ENCODE measurements at places on chromosomes 6 and 20.

- DNase-seq: no peak
These were observed 1378.6 kb upstream of the DEFB115 start for GRCh38 chr20:29878777-29879442.

DNA sequence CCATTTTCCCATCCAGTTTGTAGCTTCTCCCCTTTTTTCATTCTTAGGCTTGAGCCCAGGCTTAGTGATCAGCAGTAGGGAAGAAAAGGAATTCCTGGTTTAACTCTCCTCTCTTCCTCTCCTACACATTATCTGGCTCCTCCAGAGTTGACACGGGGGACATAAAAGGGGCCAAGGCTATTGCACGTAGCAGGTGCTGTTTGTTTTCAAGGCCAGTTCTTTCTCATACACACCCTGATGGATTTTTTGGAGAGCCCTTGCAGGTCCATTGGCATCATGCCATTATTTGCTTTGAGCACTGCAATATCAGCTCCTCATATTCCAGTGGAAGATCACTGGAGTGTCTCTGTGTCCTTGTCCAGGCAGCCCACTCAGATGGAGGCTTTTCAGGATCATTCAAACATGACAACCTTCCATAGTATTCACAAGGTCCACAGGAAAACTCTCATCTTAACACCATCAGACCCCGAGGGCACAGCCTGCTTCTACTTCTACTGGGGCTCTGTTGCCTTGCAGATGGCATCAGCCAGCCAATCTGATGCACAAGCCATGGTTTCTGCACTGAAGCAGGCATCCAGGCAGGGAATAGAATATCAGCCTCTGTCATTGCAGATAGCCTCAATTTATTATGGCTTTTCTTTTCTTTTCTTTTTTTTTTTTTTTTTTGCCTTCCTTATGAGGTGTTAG lies 18.8 kb downstream of the PLCB4 start:
- no peak for DNase-seq

DNA sequence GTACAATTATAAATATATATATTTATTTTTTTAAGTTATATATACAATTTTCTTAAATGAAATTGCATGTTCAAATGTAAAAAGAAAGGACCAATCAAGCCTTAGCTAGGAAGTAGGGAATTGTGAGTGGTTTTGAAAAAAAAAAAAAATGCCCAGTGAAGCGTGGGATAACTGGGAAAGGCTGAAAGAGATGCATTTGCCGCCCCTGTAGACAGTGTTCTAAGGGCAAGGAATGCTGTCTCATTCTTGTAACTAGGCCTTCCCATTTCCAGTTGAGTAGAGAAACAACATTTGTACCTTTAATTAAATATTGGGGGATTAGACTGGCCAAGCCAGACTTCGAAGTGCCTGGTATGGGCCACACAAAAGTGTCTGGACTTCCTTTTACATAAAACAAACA lies 430.1 kb upstream of the SLC35B3 start:
- DNase-seq: no peak

DNA sequence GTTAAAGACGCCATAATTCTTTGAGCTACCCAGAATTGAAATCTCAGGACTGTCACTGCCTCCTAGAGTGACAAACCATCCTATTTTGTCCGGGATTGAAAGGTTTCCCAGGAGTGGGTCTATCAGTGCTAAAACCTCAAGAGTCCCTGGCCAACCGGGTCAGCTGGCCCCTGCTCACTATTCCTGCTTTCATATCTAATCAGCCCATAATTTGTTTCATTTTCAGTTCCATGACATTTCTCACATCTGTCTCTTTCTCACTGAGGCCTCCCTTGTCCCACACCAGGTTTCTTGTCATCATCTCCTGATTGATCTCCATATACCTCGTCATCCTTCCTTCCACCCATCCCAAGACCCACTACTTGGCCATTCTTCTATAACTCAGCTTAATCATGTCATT lies 98.2 kb downstream of the SLC35B3 start:
- DNase-seq: no peak

- DNase-seq: peak; percentile 22
These were observed 75.5 kb downstream of the GPR6 start for GRCh38 chr6:110053395-110054240.

- DNase-seq: no peak
These were observed 475.5 kb downstream of the QKI start for GRCh38 chr6:163889904-163890514.

GRCh38 chr20:36543184-36544133 lies 2.1 kb downstream of the MYL9 start:
- DNase-seq: no peak

DNA sequence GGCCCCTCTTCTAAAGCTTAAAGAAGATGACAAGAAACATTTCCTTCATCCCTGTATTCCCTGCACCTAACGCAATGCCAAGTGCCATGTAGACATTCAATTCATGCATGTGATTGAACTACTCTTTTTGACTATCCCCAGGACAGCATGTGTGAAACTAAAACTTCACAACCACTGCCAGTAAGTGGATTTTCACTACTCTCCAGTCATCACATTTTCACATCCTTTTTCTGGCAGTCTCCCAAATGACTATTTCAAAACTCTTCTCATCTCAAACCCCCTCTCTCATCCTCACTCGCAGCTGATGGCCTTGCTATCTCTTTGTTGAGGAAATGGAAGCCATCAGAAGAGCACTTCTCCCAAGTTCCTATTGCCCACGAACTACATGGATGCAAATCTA lies 122.6 kb downstream of the OPRM1 start:
- DNase-seq: no peak

- no peak for DNase-seq
These were observed 1.8 kb downstream of the OSBPL2 start for GRCh38 chr20:62240020-62240685.

DNA sequence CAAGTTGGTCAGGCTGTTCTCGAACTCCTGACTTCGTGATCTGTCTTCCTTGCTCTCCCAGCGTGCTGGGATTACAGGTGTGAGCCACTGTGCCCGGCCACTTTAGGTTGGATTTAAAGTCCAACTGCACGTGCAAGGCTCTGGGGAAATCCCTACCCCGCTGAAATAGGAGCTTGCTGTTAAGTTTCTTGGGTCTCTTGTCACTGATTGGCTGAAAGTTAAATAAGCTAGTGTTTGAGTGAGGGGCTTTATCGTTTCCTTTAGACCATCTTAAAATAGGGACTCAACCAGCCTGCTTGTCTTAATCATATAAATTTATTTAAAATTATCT lies 11.1 kb upstream of the SERINC1 start:
- DNase-seq: no peak

DNA sequence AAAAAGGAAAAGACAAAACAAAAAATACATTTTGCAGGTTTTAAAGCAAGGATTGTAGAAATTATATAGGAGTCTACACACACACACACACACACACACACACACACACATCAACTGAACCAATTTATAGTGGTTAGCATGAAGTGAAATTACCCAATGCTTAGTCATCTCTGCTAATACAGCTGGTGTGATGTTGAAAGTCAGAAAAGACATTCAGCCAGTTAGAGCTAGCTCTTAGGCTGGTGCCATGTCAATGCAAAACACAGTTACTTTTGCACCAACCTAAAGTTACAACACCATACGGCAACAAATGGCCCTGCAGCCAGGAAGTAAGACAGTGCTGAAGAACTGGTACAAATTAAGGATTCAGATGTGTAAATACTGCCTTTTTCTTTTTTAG lies 15.2 kb downstream of the FAM210B start:
- no peak for DNase-seq

- DNase-seq: no peak
These were observed 295.8 kb downstream of the BCKDHB start for GRCh38 chr6:80402266-80402665.

DNA sequence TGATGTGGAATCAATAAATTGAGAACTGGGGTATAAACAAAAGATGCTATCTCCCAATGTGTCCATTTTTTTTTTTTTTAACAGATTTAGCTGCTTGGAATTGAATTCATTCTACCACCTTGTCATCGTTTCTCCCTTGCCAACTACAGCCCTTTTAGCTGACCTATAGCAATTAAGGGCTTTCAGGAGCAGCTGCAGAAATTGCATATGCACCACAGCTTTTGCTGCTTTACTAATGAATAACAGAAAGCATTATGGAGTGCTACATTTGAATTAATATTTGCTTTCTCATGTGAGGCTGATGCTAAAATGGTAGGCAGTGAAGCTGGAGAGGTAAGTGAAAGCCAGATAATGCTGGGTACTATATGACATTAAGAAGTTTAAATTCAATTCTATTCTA lies 5.7 kb downstream of the SESN1 start:
- no peak for DNase-seq

Data from naive B cell (primary cell).